ENCODE measurements at places on chromosomes 12 and 14.

- peak; percentile 60 for DNase-seq
These were observed at the start of gene RASSF9 for GRCh38 chr12:85836197-85837090. TSS of gene RASSF9 (minus strand) at chr12:85836409. CDS start at chr12:85836201, 208 bp downstream.

GRCh38 chr12:3705354-3705675 lies 47.6 kb downstream of the CRACR2A start:
- no peak for DNase-seq

DNA sequence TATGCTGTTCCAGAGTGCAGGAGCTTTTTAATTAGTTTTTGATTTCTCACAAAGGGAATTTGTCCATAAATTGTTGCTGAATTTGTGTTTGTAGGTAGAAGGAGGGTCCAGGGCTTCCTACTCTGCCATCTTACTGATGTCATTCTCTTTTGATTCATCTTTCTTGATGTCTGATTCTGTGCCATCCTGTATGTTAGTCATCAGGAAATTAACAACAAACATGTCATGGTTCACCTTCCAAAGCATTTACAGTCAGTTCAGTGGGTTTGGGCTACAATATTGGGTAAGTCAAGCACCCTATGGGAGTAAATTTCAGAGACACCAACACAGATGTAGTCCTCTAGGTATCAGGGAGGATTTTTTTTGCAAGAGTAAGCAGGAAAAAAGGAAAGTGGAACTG lies 135.2 kb upstream of the SLC38A2 start:
- DNase-seq = no peak

DNA sequence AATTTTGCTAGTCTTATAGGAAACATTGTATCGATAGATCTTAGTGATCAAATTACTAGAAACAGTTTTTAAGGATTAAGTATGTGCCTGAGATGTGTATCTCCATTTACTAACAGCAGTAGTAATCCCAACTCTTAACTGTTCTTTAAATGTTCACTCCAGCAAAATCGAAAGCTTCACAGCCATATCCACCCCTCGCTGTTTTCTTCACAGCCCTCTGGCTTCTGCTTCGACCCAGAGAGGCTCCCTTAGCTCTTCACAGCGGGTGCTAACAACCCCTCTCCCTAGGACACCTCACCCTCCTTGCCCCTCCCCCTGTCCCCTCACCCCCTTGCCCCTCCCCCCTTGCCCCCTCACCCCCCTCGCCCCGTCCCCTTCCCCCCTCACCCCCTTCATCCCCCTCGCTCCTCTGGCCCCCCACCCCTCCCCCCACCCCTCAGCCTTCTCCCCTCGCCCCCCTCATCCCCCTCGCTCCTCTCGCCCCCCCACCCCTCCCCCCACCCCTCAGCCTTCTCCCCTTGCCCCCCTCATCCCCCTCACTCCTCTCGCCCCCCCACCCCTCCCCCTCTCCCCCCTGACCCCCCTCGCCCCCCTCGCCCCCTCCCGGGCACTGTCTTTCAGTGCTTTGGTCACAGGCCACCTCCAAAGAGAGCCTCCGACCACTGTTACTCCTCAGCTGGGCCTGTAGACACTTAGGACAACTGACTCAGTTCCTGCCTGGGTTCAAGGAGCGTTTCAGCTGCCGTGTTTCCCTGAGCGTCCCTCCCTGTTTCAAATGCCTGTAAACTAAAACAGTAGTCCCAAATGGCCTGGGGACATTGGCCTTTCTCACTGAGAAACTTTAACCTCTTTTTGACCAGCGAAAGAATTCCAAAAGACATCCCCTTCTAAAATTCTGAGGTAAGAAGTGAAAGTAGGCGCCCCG lies 46.0 kb upstream of the DYNC1H1 start:
- no peak for DNase-seq

DNA sequence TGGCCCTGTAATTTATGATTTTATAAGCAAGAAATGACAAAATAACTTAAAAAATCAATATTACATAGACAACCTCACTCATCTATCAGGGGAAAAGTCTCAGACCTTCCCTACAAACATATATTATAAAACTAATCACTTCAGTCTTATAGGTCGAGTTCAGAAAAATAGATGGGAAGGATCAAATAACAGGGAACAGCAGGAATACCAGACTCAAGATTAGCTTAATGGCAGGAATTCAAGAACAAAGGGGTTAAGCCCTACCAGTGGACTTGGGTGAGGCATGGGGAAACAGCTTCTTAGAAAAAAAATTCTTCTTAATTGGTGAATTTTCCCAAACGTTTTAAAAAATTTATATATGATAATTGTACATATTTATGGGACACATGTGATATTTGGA lies 51.6 kb upstream of the CRY1 start:
- no peak for DNase-seq

DNA sequence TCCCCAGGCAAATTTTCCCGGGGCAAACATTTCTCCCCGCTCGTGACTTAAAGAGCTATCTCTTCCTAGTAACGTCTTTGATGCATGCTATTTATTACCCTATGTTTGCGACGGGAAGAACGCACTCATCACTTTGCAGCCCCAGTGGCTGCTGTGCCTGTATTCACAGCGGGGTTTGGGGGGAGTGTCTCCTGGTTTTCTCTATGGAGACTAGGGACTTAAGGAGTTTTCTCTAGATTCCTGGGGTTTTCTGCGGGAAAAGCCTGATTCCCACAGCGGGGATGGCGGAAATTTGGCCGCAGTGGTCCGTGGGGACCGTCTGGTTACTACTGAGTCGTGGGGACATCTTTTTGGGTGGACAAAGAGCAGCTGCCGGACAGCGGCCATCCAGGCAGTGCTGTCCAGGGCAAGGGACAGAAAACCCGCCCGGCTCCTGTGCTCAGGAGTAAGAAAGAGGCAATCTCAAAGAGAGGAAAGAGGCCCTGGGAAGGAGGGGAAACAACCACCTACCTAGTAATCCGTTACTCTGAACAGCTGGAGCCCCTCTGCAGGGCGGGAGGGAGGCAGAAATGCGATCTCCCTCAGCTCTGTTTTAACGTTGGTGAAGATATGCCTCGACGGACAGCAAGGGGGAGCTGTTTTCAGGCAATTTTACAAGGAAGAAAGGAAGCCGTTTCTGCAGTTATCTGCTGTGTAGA lies 771 bp upstream of the AVPR1A start:
- DNase-seq = peak; percentile 2

- DNase-seq = peak; percentile 82
These were observed 14.8 kb downstream of the PROX2 start for GRCh38 chr14:74860899-74861733.

DNA sequence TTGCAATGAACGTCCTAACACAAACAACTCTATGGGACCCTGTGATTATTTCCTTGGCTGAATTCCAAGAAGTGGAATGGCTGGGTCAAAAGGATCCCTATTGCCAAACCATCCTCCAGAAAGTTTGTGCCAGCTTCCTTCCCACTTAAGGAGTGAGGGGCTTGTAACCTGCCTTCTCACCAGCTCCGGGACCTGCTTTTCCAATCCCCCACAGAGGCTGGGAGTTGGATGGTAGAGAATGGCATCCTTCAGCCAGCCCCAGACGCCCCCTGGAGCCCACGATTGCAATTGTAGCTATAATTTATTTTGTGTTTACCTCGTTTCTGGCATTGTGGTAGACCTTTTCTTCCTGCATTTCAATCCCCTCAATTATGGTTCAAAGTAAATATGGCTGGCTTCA lies 9.7 kb upstream of the ZDHHC22 start:
- DNase-seq = no peak

- DNase-seq = no peak
These were observed 12.1 kb downstream of the NCKAP1L start for GRCh38 chr12:54509617-54510016.

DNA sequence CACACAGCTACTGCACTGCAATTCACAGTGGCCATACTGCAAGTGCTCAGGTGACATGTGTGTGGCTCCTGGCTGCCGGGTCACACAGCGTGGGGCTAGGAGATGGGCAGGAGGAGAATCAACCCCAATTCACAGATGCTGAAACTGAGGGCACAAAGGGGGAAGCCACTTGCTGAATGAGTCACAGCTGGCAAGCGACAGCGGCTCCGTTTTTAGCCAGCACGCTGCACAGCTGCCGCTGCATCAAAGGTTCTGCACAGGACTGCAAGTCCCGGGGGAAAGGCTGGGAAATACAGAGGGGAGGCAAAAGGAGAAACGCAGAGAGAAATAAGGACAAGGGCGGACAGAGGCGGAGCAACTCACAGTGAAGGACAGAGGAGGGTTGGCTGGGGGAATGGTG lies 57.9 kb downstream of the KDM2B start:
- no peak for DNase-seq

DNA sequence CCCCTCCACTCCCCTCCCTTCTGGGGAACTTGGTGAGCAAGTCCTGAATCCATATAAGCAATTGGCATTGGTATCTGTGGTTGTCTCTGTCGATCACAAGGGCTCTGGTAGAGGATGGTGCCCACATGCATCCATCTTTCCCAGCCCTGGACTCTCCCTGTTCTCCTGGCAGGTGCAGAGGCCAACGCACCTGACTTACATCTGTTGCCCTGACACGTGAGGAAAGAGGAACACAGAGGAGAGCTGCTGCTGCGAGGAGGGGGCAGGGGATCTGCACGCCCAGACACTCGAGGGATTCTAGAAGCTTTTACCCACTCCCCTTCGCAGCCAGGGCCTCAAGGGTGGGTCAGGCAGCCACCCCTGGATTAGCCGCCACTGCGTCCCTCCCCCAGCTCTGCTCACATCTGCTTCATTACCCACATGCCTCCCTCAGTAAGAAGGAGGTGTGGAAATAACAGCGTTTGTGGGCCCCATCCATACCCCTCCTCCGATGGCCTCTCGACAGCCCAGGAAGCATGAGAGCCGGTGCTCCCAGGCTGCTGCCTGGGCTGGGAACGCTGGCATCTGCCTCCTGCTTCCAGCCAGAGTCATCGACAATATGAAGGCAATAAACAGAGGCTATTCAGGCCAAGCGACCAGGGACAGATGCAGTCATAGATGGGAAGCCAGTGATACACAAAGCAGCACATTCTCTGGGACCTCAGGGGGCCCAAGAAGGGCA lies 56.5 kb downstream of the KDM2B start:
- no peak for DNase-seq

- DNase-seq = no peak
These were observed 99.8 kb downstream of the PTGER2 start for GRCh38 chr14:52413729-52414408.

GRCh38 chr12:92299744-92300143 lies 154.1 kb upstream of the BTG1 start:
- DNase-seq = no peak

- DNase-seq = no peak
These were observed 236.3 kb downstream of the SLC25A21 start for GRCh38 chr14:36935976-36936678.

GRCh38 chr12:103013741-103014300 lies 56.3 kb downstream of the ASCL1 start:
- DNase-seq = no peak

Measured in gastrocnemius medialis (tissue), 4 donors.